ENCODE measurements at places on chromosomes 7 and 10.

DNA sequence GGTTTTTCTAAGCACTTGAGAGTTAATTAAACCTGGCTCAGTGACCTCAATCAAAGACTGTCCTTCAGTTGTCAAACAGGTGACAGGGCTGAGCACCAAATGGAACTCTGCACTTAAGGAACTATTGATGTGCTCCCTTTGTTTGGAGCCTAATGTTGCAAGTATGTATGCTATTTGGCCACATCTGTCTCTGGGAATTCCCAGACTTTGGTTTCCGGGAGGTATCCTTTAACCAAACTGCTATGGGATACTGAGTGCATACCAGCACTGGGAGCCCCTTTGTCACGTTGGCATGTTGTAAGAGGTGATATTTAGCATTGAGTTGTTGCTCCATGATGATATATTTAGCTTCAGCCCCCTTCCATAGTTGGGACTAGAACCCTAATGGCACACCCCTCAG is 25.2 kb downstream of the ASZ1 start:
- DNase-seq = no peak

DNA sequence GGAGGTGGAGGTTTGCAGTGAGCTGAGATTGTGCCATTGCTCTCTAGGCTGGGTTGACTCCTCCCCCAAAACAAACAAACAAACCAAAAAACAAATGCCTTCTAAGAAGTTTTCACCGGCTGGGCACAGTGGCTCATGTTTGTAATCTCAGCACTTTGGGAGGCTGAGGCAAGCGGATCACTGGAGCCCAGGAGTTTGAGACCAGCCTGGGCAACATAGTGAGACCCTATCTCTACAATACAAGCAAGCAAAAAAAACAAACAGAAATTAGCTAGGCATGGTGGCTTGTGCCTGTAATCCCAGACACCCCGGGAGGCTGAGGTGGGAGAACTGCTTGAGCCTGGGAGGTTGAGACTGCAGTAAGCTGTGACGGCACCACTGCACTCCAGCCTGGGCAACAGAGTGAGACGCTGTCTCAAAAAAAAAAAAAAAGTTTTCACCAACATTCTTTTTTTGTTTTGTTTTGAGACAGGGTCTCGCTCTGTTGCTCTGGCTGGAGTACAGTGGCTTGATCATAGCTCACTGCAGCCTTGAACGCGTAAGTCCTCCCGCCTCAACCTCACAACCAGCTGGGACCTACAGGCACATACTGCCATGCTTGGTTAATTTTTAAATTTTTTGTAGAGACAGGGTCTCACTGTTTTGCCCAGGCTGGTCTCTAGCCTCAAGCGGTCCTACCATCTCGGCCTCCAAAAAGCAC is 1.3 kb upstream of the ZAN start:
- DNase-seq = no peak

DNA sequence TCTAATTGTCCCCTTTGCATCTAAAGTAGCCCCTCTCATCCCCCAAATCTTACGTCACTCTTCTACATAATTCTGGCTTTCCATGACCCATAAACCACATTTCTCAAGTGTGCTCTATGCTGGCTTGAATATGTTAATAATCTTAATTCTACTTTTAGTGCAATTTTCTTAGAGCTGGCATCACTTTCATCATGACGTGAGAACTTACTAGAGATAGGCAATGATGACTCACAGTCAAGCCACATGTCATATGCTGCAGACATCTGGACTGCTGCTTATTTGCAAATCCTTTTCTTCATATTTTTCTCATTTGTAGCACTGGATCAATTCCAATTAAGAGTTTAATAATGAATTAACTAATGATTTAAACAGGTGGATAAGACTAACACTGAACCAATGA is 260.7 kb upstream of the PRKCQ start:
- DNase-seq = no peak

- no peak for DNase-seq
Measured at GRCh38 chr7:101580596-101580995, 48.5 kb downstream of the MYL10 start.

DNA sequence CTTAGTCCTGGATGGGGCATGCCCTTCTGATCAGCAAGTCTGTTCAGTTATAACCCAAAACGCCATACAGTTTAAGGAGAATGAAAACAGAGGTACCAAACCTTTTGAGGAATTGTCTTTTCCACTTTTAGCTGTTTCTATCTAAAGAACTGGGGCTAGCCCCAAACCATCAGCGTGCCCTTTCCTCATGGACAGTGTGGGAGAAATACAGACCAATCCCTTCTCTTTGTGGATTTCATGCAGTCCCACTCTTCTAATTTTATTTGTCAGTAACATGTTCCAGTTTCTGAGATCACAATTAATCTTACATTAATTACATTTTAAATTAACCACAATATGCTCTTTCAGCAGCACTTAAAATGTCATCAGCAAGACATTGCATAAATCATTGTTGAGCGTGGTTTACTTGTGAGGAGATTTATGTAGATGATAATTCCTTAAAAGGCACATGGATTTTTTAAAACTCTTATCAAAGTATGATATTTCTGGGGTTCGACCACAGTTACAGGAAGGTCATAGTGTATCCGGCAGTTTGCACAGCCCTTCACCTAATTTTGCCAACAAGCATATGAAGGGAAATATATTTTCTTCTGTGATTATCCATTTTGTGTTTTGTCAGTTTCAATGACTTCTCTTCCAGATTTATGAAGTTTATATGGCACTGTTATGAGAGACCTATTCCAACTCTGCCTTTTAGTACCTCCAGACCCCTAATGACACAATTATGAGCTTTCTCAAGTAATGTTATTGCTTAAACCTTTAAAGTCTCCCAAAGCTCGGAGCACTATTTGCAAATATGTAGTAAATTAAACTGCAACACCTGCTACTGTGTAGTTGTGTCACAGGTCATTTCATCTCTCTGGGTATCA is 868.4 kb upstream of the C7orf33 start:
- no peak for DNase-seq

DNA sequence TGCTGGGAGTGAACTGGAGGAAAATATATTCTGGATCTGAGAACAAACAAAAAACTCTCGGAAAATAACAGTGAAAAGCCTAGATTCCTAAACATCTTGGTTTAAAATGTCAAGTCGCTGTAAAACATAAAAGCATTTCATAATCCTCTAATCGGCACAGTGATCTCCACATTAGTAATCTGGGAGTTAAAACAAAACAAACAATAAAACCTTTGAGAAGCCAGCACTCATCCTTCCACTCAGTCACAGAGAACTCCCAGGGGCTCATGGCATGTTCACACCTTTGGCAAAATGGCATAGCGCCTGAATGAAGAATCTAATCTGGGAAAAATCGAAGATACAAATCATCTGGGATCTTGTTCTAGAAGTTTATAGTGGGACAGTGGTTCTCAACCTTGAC is 24.1 kb upstream of the HPS1 start:
- DNase-seq = no peak

GRCh38 chr7:21370283-21370982 is 57.5 kb upstream of the SP4 start:
- DNase-seq = no peak

- no peak for DNase-seq
Measured at GRCh38 chr10:45599021-45599603, 73.5 kb downstream of the ZFAND4 start.

DNA sequence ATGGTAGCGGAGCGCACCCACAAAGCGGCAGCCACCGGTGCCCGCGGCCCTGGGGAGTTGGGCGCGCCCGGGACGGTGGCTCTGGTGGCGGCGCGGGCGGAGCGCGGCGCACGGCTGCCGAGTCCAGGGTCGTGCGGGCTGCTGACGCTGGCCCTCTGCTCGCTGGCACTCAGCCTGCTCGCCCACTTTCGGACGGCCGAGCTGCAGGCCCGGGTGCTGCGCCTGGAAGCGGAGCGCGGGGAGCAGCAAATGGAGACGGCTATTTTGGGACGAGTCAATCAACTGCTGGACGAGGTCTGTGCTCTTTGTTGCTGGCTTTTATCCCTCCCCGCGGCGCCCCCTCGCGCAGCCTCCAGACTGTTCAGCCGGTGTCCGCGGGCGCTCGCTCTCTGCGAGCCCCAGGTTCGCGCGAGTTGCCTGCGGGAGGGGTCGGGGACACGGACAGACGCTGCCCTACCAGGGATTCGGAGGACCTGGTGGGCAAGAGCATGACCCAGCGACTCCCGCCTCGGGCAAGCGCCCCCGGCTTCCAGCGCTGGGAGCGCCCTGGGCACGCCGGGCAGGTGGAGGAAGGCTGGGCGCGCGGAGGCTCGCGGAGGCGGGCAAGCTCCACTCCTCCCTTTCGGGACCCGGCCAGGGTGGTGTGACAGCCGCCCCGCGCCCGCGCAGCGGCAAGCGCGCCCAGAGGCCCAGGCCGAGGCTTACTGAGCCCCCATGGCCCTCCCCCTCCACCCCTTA is 887 bp downstream of the COL13A1 start:
- DNase-seq = no peak

DNA sequence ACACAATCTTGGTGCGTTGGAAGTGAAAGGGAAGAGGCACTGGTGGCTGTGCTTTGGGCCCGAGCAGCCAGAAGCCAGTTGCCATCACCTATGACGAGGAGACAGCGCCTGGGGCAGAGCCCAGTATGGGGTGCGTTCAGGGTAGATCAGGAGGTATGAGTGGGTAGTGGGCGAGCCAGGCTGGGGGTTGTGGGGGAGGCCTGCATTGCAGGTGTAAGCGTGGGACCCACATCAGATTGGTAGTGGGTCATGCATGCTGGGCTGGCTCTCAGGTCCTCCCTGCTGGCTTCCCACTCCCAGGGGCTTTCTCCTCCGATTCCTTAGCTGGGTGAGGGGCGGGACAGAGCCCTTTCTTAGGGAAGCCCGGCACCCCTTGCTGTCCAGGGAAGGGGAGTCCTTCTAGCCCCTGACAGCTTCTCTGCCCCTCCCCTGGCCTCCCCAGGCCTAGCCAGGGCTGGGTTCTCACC is 445 bp upstream of the PVRIG start:
- no peak for DNase-seq

DNA sequence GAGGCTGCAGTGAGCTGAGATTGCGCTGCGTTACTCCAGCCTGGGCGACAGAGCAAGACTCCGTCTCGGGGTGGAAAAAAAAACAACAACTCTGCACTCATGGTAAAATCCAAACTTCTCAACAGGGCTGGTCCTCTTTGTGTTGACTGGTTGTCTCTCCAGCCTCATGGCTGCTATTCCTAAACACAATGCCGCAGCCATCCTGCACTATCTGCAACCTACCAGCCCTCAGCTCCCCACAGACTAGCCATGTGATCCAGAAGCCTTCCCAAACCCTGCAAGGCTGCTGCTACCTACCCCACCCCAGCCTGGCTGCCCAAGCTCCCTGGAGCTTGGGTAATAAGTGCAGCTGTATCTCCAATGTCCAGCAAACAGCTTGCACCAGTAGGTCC is 11.7 kb downstream of the ZYX start:
- DNase-seq = no peak

GRCh38 chr10:77086081-77086480 is 551.5 kb downstream of the KCNMA1 start:
- no peak for DNase-seq

DNA sequence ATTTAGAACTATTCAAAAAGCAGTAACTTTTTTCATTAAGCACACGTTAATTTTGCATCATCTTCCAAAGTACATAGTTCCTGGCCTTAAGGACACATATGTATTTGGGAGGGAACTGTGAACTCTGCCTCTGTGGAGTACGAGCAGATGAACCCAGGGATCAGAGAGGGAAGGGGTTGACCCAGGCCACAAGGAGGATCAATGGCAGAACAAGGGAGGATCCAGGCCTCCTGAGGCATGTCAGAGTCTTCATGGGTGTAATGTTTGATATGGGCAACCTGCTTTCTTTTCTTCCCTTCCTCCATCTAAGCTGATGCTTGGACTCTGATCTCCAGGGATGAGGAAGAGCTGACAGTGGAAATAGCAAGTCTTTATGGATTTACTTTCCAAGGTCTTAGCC is 164.0 kb downstream of the SH2D4B start:
- no peak for DNase-seq

DNA sequence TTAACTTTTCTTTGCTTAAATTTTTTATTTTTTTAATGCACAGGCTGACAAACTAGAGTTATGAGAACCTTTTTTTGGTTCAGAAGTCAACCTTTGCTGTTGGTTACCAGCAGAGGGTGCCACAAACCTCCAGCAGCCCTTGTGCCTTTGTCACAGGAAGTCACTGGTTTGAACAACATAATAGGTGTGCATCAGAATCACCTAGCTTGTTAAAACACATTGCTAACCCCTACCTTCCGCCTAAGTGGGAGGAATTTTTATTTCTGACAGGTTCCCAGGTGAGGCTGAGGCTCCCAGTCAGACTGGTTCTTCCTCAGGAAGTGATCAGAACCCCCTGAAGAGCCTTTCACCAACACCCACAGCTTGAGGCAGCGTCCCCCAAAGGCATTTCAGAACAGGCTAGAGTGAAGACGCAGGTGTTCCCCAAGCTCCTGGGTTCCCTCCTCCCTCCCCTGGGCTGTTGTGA is 22.6 kb upstream of the VDAC2 start:
- no peak for DNase-seq

- DNase-seq = no peak
Measured at GRCh38 chr7:101736084-101736483, 81.3 kb upstream of the CUX1 start.

DNA sequence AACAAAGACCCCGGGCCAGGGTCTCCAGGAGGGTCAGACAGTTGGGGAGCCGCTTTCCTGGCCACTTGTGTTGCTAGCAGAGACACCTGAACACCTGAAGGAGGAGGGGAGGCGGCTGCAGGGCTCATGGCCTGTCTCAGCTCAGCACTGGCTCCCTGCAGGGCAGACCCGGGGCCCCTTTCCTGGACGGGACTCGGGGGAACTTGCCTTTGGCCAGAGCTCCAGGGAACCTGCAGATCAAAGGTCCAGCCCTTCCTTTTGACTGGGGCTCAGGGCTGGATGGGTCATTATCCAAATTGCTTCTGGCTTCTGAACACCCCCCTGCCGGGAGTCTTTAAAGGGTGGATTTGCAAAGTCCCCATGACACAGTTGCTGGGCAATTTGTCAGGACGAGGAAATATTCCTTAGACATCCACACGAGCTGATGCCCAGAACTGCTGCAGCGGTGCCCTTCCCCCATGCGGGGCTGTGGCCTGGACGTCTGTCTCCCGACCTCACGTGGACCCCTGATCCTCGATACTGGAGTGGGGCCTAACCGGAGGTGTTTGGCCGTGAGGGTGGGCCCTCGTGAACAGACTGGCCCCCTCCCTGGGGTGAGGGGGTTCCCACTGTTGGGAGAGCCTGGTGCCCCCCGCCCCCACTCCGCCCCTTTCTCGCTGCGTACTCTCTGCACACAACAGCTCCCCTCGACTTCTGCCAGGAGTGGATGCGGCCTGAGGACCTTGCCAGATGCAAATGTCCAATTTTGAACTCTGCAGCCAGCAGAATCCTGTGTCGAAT is 194.3 kb downstream of the ELFN1 start:
- DNase-seq = no peak

- no peak for DNase-seq
Measured at GRCh38 chr10:62049624-62050345, 148.3 kb downstream of the ARID5B start.

- DNase-seq = no peak
Measured at GRCh38 chr7:139869886-139870285, 40.8 kb downstream of the TBXAS1 start.
